Psoas muscle (tissue), 8 donors: ENCODE measurements at places on chromosomes 12 and 14. TPM values are rescaled to one million over a fixed set of nuclear protein-coding genes. Genes with fewer than 3 reads are reported as not detected.

PHC1 gene
- total RNA-seq: 17.7 TPM

DNA sequence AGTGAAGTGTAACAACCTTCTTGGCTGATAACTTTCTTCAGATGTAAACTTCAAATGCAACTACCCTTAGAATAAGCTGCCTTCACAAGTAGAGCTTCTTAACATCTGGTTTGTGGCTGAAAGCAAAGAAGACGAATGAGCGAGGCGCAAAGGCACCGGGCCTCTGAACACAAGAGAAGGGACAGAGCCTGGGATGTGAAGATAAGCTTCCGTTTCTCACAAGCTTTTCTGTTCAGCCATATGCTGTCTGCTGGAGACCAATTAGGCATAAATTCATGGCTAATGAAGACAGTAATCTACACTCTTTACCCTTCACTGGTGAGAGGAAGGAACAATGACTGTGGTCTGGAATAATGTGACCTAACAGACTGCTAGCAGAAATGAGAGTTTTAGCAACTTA is 195.2 kb downstream of the ATXN7L3B start:
- H3K4me3 ChIP-seq: no peak overlapping the region
- H3K27me3 ChIP-seq: no peaks in the 10 kb centered on the region
- H3K4me1 ChIP-seq: no peaks in the 10 kb centered on the region
- H3K36me3 ChIP-seq: no peaks in the 10 kb centered on the region
- no peak for DNase-seq
- no peak overlapping the region for H3K27ac ChIP-seq

OTX2 gene
- not detected for total RNA-seq

DNA sequence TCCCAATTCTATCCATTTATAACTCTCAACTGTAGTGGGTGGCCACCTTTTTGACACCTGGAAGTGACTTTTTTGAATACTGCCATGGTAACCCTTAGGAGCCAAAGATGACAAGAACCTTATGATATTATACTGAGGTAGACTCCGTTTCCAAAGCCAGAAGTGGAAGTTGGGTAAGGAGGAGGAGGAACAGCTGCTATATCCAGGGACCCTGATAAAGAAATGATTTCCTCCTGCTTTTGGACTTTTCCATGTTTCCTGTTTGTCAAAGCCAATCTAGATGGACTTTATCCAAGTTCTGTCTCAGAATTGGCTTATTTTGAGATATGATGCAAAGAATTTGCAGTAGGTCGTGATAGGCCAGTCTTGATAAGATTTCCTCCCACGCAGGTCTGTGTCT is 14.3 kb downstream of the TRIM9 start:
- H3K36me3 ChIP-seq: no peaks in the 10 kb centered on the region
- no peak for DNase-seq
- no peak overlapping the region for H3K4me3 ChIP-seq
- no peak overlapping the region for H3K27ac ChIP-seq

CHGA gene
- not detected for total RNA-seq

GRCh38 chr14:60349663-60350365 is 100.8 kb downstream of the PPM1A start:
- no peaks in the 10 kb centered on the region for H3K4me1 ChIP-seq
- DNase-seq: no peak
- no peak overlapping the region for H3K27ac ChIP-seq
- H3K36me3 ChIP-seq: no peaks in the 10 kb centered on the region

- H3K36me3 ChIP-seq: no peaks in the 10 kb centered on the region
- H3K27me3 ChIP-seq: no peaks in the 10 kb centered on the region
- DNase-seq: no peak
These were observed 170.6 kb downstream of the MED13L start for GRCh38 chr12:116106870-116107269.

MMAB gene
- 28.5 TPM for total RNA-seq
